ENCODE measurements at places on chromosomes 2 and 18. TPM values are rescaled to one million over a fixed set of nuclear protein-coding genes. Genes with fewer than 3 reads are reported as not detected.

DNA sequence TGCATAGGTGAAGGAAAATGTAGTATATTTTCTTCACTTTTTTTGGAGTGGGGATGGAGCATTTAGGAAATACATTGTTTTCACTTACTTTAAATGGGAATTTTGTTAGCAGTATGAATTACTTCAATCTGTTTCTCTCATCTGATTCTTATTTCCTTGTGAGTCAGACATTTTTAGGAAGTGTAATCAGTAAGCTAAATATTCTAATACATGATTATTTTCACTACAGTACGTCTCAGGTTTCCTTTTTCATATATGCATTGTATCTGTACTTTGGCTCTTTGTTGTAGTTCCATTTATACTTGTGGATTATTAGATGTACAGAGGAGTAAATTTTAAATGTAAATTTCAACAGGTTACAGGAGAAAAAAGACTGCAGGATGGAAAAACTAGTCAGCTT lies 27.9 kb downstream of the GPD2 start:
- H3K4me3 ChIP-seq: no peak overlapping the region
- peaks cover 8% of the 10 kb centered on the region for H3K36me3 ChIP-seq
- H3K4me1 ChIP-seq: peaks cover 20% of the 10 kb centered on the region
- no peak overlapping the region for H3K27ac ChIP-seq

DNA sequence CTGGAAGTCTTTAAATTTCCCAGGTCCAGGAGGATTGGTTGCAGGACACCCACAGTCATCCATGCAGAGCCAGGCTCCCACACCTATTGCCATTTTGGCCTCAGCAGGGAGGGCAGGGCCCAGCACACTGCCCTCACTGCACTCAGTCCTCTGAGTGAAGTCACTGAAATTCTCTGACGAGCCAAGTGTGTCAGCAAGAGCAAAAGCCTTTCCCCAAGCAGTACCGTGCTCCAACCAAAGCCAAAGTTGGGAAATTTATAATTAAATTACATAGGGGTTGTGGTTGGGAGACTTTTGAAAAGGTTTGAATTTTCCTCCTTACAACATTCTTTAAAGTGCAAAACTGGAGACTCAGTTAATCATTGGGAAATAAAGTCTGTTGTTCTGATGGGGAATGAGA lies 98.5 kb upstream of the CD226 start:
- no peak overlapping the region for H3K4me3 ChIP-seq
- H3K27ac ChIP-seq: no peak overlapping the region
- peaks cover 21% of the 10 kb centered on the region for H3K36me3 ChIP-seq

- DNase-seq: no peak
- H3K4me1 ChIP-seq: peaks cover 2% of the 10 kb centered on the region
- H3K36me3 ChIP-seq: no peaks in the 10 kb centered on the region
- H3K27me3 ChIP-seq: no peaks in the 10 kb centered on the region
These were observed 43.8 kb downstream of the SOCS6 start for GRCh38 chr18:70332694-70333093.

GRCh38 chr2:96105152-96105915 lies 11.0 kb downstream of the ADRA2B start:
- no peaks in the 10 kb centered on the region for H3K4me1 ChIP-seq
- H3K27me3 ChIP-seq: peaks cover 5% of the 10 kb centered on the region
- H3K36me3 ChIP-seq: no peaks in the 10 kb centered on the region
- H3K4me3 ChIP-seq: no peak overlapping the region

DNA sequence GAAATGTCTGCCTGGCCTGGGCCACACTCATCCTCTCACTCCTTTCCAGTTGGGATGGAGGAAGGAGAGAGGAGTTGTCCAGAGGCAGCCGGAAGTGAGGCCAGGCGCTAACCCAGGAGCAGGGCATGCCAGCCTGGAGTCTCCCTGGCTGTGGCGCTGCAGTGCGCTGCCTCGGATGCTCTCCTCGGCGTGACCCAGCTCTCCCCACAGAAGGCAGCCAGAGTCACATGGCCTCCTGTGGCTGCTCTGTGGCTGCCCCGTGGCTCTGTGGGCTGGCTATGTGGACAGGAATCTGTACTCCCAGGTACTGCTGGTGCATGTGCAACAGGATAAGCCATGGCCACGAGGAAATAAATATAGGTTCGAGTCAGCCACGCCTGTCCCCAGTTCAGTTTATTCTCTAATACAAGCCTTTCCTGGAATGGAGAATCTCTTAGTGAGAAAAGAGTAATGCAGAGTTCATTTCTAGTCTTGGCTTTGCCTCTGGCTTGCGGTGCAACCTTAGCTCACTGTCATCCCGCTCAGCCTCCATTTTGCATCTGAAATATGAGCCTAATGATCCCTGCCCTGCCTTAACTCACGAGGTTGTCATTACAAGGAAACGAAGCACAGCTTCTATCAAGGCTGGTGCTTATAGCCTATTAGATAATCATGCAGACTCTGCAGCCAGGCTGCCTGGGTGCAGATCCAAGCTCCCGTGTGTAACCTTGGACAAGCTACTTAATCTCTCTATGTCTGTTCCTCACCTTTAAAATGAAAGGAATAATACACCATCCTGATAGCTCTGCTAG lies 106.3 kb downstream of the ANTXR1 start:
- H3K4me1 ChIP-seq: peaks cover 1% of the 10 kb centered on the region
- DNase-seq: no peak
- no peaks in the 10 kb centered on the region for H3K36me3 ChIP-seq
- no peak overlapping the region for H3K27ac ChIP-seq

GRCh38 chr2:148279216-148279615 lies 258.3 kb downstream of the MBD5 start:
- no peaks in the 10 kb centered on the region for H3K36me3 ChIP-seq
- no peaks in the 10 kb centered on the region for H3K27me3 ChIP-seq
- H3K27ac ChIP-seq: no peak overlapping the region

AQP12A gene
- total RNA-seq: not detected

FIGN gene
- not detected for total RNA-seq

GKN2 gene
- total RNA-seq: not detected

UGT1A9 gene
- not detected for total RNA-seq

MC2R gene
- total RNA-seq: not detected

All from activated T-helper 2 cell treated with anti-CD3 and anti-CD28 coated beads, Interferon-gamma antibody, Interleukin-2, Interleukin-4, amounts not matched to agents 10 μg/mL and 5 μg/mL and 100 μg/mL, durations not matched to agents 14 hours and 24 hours and 36 hours (primary cell).